Uterus (tissue), 4 donors: ENCODE measurements at places on chromosomes 3 and 15. TPM values are rescaled to one million over a fixed set of nuclear protein-coding genes. Genes with fewer than 3 reads are reported as not detected.
A peak's percentile ranks its signal among the peaks of the same experiment; 100 is the strongest.

SOX2 gene
- total RNA-seq = not detected

GRCh38 chr3:149955449-149955848 is 15.2 kb downstream of the PFN2 start:
- no peak for DNase-seq

DNA sequence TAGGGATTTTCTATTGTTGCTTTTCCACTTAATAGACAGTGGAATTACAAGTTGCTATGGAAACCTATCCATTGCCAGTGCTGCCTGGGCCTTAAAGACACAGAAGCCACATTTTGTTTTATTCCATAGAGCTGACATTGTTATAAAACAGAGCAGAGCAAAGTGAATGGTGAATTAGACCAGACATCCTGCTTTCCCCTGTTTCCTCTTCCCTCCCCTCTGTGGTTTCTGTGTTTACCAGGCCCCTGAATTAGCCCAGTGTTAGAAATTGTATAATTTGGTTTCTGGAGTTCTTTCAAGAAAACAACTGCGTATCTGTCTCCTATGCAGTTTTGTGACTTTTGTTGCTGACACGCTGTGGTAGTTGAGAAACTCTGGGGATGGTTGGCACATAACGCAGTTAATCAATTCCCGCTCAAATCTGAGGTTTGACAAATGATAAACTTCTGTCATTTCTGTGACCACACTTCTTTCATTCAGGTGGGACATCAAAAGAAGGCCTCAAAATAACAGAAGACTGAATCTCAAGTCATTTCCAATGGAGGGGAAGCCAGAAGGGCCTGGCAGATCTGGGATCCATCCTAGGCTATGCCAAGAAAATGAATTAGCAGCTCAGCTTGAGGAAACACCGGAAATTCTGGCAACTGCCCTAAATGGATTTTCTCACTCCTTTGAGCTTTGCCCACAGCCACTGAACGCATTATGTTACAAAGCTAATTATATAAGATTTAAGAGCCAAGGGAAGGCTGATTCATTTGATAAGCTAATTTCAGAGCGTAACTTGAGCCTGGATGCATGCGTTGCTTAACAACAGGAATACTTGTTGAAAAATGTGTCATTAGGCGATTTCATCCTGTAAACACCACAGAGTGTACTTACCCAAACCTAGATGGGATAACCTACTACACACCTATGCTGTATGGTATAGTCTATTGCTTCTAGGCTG is 46.9 kb downstream of the NR1D2 start:
- DNase-seq = peak; percentile 29

- no peak for DNase-seq
These were observed 44.2 kb upstream of the RPL32 start for GRCh38 chr3:12885583-12885930.

TLR9 gene
- total RNA-seq = 1.5 TPM

DNA sequence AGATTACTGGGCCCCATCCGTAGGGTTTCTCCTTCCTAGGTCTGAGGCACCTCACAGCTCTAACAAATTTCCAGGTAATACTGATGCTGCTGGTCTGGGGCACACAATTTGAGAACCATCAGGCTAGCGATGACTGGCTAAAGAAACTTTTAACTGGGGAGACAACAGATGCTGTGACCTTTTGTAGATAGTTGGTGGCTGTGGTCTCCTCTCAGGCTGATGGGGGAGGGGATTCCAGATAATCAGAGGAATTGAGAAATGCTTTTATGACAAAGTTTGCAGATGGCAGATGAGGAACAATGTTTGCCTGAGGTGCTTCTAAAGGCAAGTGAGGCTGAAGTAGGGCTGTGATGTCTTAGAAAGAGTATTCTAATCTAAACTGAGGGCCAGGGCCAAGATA is 13.8 kb upstream of the CCR9 start:
- DNase-seq = no peak

PEX5L gene
- total RNA-seq = 0.07 TPM

DNA sequence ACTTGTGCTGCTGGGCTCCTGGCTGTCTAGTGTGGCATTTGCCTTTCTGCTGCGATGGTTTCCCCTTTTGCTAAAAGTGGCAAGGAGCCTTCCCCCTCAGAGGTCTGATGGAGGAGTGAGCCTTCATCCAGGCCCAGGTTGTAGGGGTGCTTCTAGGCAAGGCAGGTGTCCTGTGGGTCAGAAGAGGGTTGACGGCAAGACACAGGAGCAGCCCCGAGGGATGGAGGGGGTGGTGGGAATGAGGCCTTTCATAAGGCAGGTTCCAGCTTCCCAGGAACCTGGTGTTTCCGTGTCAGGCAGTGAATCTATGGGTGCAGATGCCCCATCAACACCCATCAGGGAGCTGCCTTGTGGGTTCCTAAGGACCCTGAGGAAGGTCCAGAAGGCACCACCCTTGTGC is 63.0 kb upstream of the TAMM41 start:
- no peak for DNase-seq

DNA sequence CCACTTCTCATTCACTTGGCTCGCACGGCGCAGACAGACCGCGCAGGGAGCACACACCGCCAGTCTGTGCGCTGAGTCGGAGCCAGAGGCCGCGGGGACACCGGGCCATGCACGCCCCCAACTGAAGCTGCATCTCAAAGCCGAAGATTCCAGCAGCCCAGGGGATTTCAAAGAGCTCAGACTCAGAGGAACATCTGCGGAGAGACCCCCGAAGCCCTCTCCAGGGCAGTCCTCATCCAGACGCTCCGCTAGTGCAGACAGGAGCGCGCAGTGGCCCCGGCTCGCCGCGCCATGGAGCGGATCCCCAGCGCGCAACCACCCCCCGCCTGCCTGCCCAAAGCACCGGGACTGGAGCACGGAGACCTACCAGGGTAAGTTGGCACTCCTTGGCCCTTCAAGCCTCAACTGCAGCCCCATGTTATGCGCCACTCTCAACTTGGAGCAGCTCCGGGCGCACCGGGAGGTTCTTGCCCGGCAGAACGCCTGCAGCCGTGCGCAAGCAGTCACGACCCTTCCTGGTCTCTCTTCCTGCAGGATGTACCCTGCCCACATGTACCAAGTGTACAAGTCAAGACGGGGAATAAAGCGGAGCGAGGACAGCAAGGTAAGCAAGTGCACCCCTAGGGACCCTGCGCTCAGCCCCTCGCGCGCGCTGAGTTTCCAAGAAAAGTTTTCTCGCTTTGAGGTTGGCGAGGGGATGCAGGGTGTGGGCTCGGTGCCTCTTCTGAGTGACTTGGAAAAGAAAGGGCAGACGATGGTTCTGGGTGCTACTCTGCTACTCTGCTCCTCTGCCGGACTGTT is at the start of gene BHLHE40:
TSS of gene BHLHE40 (plus strand) at position 10 of the 801 bp plus-strand sequence. CDS start at position 292, 282 bp downstream.
- DNase-seq = no peak

- no peak for DNase-seq
These were observed 23.0 kb upstream of the ANP32A start for GRCh38 chr15:68843425-68844311.

GRCh38 chr3:57918123-57918837 is 89.9 kb upstream of the FLNB start:
- DNase-seq = no peak

DNA sequence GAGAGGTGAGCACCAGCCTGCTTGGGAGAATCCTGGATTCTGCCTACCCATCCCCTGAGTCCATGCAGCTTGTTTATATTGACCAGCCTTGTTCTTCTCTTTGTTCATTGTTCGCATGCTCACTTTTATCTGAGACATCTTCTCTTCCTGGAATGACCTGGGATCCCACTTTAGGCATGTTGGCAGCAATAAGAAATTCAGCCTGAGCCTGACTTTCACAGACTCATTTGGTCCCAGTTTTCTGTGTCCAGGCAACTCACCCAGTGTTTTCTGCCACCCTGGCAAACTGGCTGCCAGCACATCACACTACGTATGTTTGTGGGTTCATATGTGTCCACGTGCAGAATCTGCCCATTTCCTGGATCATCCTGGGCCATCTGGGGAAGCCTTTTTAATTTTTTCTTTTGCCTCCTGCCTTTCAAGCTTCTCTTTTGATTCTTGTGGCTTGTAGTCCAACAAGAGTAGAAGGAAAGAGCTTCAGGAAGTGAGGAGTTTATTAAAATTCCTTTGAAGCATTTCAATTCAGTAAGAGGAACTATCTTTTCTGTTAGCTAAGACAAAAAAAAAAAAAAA is 199.9 kb downstream of the FNDC3B start:
- no peak for DNase-seq

ALS2CL gene
- total RNA-seq = 21.9 TPM

GRCh38 chr3:183592821-183593220 is 37.3 kb upstream of the KLHL6 start:
- DNase-seq = no peak

CIP2A gene
- 8.2 TPM for total RNA-seq

DNA sequence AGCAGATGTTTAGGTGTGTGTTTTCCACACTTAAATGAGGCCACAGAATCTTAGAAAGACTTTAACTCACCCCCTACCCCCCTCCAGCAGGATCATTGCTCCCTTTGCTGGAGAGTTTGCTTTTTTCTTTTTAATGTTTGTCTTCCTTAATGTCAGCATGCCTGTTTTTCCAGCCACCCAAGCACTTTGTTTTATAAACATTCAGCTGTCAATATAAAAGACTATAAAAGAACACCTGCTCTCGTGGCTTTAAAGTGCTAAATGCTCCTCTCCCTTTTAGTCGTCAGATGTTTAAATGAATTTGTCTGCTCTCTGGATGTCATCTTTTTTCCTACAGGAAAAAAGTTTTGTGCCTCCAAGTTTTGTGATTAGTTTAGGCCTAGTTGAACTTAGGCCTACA is 61.7 kb downstream of the SIDT1 start:
- no peak for DNase-seq

DNA sequence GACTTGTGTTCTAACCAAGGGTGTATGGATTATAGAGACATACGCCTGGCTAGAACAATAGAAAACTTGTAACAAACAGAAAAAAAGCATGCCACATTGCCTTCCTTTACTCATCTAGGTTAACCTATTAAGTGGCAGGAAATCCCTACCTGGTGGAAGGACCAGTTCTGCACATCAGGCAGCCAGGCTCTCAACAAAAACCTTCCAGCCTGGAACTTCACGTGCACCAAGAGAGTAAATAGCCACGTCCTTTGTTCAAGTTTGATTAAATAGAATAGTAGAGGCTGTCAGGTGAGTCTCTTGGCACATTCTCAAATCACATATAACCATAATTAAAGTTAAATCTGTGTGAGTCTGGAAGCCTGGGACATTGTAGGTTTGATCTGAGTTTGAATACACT is 85.0 kb upstream of the DPH6 start:
- no peak for DNase-seq

- DNase-seq = no peak
These were observed 9.1 kb downstream of the LINS1 start for GRCh38 chr15:100592898-100593297.

- no peak for DNase-seq
These were observed 20.6 kb upstream of the WWTR1 start for GRCh38 chr3:149678351-149678950.

DNA sequence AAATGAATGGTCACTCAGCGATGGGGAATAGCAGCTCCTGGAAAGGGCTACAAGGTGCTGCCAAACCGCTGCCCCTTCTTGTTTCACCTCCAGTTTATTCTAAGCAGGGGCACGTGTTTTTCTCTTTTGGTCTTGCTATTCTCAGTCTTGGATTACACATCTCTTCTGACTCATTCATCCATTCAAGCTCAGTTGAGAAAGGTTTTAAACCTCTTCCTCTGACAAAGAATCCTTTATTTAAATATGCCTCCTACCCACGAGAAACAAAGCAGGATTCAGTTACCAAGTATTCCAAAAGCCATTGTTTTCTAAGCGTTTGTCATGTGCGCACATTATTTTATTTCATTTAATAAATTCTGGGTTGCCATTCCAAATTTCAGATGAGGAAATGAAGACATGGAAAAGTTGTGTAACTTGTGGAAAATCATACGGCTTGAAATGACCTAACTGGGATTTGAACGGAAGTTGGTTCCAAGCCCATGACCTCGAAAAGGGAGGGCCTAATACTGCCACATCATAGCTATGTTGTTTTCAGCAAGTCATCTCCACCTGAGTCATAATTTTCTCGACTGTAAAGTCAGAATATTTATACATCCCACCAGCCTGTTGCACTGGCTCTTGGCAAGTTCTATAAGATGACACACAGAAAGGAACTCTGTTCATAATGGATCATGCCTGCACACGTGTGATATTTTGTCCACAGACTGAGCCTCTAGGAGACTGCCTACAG is 292.0 kb upstream of the SLCO3A1 start:
- peak; percentile 37 for DNase-seq

BFSP2 gene
- total RNA-seq = not detected

DNA sequence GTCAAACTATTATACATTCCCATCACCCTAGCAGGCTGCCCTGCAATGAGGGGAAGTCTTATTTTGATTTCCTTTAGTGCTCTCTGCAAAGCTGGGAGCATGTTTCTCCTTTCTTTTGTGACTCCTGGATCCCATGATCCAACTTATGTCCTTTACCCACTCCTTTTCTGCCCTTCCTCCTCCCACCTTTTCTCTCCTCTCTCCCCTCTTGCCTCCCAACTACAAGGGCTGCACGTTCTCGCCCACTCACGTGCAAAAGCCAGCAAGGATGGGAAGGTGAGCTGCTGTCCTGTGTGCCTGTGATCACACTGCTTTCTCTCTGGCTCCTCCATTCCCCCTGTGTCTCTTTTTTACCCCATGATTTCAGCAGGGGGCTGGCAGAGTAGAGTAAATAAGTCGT is 6.1 kb downstream of the VIPR1 start:
- no peak for DNase-seq

DNA sequence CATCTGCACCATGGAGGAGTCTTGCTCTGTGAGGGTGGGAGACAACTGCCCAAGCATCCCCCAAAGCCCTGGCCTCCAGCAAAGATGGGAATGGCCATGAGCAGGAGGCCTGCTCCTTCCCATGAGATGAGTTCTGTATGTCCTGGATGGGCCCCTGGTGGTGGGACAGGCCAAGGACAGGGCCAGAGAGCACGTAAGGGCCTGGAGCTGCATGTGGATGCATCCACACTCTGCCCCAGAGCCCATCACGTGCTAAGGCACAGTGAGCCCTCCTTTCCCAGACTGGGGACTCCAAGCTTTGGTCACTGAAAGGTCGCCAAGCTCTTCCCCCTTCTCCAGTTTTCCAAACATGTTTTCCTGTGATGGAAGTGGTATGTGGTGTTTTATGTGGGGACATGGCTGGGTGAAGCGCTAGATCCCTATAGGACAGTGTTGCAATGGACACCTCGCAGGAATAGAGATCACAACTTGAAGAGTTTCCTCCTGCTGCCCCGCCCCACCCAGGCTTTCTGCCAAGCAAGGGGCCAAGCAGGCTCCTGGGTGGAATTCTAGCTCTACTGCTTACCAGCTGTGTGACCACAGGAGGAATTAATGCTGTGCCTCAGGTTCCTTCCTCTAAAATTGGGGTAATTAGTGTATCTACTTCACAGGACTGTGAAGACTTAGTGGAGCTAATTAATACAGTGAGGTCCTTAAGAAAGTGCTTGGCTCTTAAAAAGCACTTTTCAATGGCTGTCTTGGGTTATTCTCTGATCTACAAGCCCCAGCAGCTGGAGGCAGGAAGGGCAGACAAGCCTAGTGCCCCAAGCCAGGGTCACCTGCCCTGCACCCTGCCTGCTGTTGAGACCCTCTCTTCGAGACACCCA is 106.4 kb upstream of the RPL32 start:
- peak; percentile 62 for DNase-seq
